Lung (tissue), 17 donors: ENCODE measurements at places on chromosomes 12 and 14. TPM values are rescaled to one million over a fixed set of nuclear protein-coding genes. Genes with fewer than 3 reads are reported as not detected.
A peak's percentile ranks its signal among the peaks of the same experiment; 100 is the strongest.

NEUROD4 gene
- total RNA-seq: not detected

LBHD2 gene
- not detected for total RNA-seq

TPH2 gene
- not detected for total RNA-seq

HNRNPA1 gene
- 875 TPM for total RNA-seq

C12orf50 gene
- total RNA-seq: 0.12 TPM

DNA sequence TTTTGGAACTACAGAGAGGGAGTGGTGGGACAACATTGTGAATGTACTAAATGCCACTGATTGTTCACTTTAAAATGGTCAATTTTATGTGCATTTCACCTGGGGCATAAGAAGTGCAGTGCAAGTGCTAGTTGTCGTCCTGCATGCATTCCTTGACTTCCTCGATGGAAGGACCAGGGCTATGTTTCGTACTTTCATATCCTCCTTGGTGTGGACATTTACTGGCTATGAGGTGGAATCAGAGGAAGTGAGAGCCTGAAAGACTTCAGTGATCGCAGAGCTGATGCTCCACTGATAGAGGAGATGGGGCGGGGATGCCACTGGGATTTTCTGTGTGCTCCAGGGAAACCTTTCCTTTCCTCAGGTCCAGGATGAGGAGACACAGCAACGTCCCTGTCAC, 54.1 kb upstream of the DDX11 start:
- no peak for DNase-seq
- H3K27ac ChIP-seq: no peak overlapping the region
- H3K4me1 ChIP-seq: no peaks in the 10 kb centered on the region

GRCh38 chr14:101761032-101761880, at the start of gene PPP2R5C:
Gene PPP2R5C, plus strand, starts transcription at chr14:101761709. Its CDS starts 185 bp downstream, at chr14:101761894.
- no peaks in the 10 kb centered on the region for H3K4me1 ChIP-seq
- H3K27me3 ChIP-seq: no peaks in the 10 kb centered on the region
- H3K27ac ChIP-seq: peak within 1 kb of the TSS; percentile 90
- peak within 1 kb of the TSS; percentile 82 for H3K4me3 ChIP-seq

- no peaks in the 10 kb centered on the region for H3K4me1 ChIP-seq
- no peak overlapping the region for H3K27ac ChIP-seq
- no peaks in the 10 kb centered on the region for H3K27me3 ChIP-seq
- DNase-seq: no peak
- H3K4me3 ChIP-seq: no peak overlapping the region
Measured at GRCh38 chr14:32244404-32244803, 41.3 kb upstream of the RNU6-8 start.

DNA sequence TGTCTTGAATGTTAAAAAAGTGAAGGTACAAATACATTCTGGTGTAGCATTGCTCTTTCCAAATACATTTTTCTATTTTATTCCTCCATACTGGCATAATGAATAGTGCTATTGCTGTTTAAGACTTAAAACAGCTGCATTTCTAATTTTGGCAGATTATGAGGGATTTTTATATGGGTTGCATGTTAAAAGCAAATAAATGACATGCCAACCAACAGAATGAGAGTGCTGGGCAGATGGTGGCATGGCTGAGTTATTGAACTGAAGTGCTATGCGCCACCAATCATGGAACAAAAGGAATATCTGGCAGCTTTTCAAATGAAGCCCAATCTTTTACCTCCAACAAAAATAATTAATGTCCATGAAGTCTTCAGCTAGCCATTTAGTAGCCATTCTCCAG, 215.0 kb downstream of the PRKD1 start:
- no peak for DNase-seq
- H3K36me3 ChIP-seq: no peaks in the 10 kb centered on the region
- no peak overlapping the region for H3K4me3 ChIP-seq
- no peaks in the 10 kb centered on the region for H3K27me3 ChIP-seq
- H3K4me1 ChIP-seq: no peaks in the 10 kb centered on the region

DNA sequence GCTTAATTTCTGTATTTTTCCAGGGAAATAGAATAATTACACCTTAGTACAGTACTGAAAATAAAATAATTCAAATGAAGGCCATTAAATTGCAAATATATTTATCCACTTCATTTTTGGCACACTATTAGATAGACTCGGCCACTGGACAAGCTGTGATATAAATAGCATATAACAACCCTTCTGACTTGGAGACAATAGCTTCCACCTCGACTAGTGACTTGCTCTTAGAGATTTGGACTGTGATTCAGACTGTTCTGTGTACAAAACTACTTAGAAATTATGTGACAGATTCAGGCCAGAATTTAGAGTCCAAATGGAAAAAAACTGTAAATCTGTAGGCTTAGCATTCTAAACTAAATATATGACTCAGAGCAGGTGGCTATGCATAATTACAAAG, 949.9 kb downstream of the LRFN5 start:
- no peaks in the 10 kb centered on the region for H3K4me1 ChIP-seq
- no peak overlapping the region for H3K27ac ChIP-seq
- no peaks in the 10 kb centered on the region for H3K27me3 ChIP-seq
- H3K36me3 ChIP-seq: no peaks in the 10 kb centered on the region
- no peak for DNase-seq
